ENCODE measurements at places on chromosomes 13 and 19.

DNA sequence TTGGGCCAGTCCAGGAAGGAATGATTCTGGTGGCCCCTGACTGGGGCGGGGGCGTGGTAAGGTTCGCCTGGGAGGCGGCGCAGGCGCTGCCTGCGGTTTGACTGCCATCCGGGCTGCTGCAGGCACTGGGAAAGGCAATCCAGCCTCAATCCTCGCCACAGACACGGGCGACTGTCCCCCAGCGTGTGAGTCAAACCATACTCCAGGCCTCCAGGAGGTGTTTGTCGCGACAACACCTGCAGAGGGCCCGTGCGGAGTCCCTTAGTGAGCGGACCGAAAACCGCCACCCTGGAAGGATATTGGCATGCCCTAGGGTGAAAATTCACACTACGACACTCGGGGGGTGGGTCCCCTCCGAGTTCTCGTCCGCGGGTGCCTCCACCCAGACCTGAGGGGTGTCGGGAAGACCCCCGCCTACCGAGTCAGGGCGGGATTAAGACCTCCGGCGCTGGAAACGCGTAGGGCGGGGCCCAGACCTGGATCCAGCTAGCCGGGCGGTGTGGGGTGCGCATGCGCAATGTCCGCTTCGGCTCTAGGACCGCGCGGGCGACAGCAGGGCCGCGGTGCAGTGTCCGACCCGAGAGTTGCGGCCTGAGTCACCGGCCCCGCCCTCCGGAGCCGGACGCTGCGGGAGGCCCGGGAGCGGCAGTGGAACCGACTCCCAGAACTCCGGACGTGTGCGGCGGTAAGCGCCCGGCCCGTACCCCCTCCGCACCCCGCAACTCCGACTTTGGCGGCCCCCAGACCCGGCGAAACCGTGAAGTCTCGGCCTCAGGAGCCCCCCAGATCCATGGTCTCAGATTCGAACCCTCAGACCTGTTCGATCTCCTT, at the start of gene CAPNS1:
TSS of gene CAPNS1 (plus strand) at position 594 of the 831 bp plus-strand sequence. CDS start 946 bp downstream, outside the sequence.
- peaks cover 78% of the 10 kb centered on the region for H3K36me3 ChIP-seq
- peak within 1 kb of the TSS; percentile 95 for H3K4me3 ChIP-seq
- H3K27me3 ChIP-seq: no peaks in the 10 kb centered on the region
- H3K27ac ChIP-seq: peak within 1 kb of the TSS; percentile 99
- DNase-seq: peak; percentile 99

GRCh38 chr13:92044351-92044750, 645.9 kb downstream of the GPC5 start:
- H3K36me3 ChIP-seq: no peaks in the 10 kb centered on the region
- H3K4me1 ChIP-seq: no peaks in the 10 kb centered on the region
- no peak overlapping the region for H3K4me3 ChIP-seq
- H3K27ac ChIP-seq: no peak overlapping the region
- no peaks in the 10 kb centered on the region for H3K27me3 ChIP-seq

GRCh38 chr19:5407356-5407755, 47.9 kb upstream of the ZNRF4 start:
- no peak overlapping the region for H3K4me3 ChIP-seq
- DNase-seq: peak; percentile 5
- no peaks in the 10 kb centered on the region for H3K36me3 ChIP-seq
- H3K27me3 ChIP-seq: peaks cover 50% of the 10 kb centered on the region
- no peak overlapping the region for H3K27ac ChIP-seq

GRCh38 chr13:74569251-74569650, 435.0 kb upstream of the KLF12 start:
- H3K27me3 ChIP-seq: no peaks in the 10 kb centered on the region
- H3K4me1 ChIP-seq: no peaks in the 10 kb centered on the region
- DNase-seq: no peak
- H3K27ac ChIP-seq: no peak overlapping the region

- peaks cover 48% of the 10 kb centered on the region for H3K27me3 ChIP-seq
- no peak overlapping the region for H3K27ac ChIP-seq
- no peak for DNase-seq
- no peak overlapping the region for H3K4me3 ChIP-seq
- no peaks in the 10 kb centered on the region for H3K4me1 ChIP-seq
Measured at GRCh38 chr19:8663920-8664670, 33.7 kb downstream of the NFILZ start.

- no peaks in the 10 kb centered on the region for H3K36me3 ChIP-seq
- H3K27me3 ChIP-seq: no peaks in the 10 kb centered on the region
- no peak for DNase-seq
- H3K4me3 ChIP-seq: no peak overlapping the region
Measured at GRCh38 chr13:37141011-37141410, 35.5 kb upstream of the CSNK1A1L start.

GRCh38 chr19:46616631-46617322, 8.1 kb downstream of the PTGIR start:
- H3K36me3 ChIP-seq: peaks cover 4% of the 10 kb centered on the region
- no peak overlapping the region for H3K27ac ChIP-seq
- peaks cover 9% of the 10 kb centered on the region for H3K4me1 ChIP-seq
- peaks cover 44% of the 10 kb centered on the region for H3K27me3 ChIP-seq
- no peak overlapping the region for H3K4me3 ChIP-seq

- peak; percentile 61 for DNase-seq
- no peak overlapping the region for H3K27ac ChIP-seq
- no peak overlapping the region for H3K4me3 ChIP-seq
- H3K27me3 ChIP-seq: no peaks in the 10 kb centered on the region
- no peaks in the 10 kb centered on the region for H3K4me1 ChIP-seq
Measured at GRCh38 chr13:112873851-112874750, 94.9 kb upstream of the MCF2L start.

GRCh38 chr19:38838208-38838985, 6.8 kb upstream of the ECH1 start:
- peaks cover 34% of the 10 kb centered on the region for H3K4me1 ChIP-seq
- H3K27ac ChIP-seq: peak overlapping the region; percentile 92
- H3K27me3 ChIP-seq: no peaks in the 10 kb centered on the region
- peaks cover 98% of the 10 kb centered on the region for H3K36me3 ChIP-seq

- peak; percentile 47 for DNase-seq
- H3K4me1 ChIP-seq: peaks cover 22% of the 10 kb centered on the region
- no peak overlapping the region for H3K4me3 ChIP-seq
- H3K27me3 ChIP-seq: no peaks in the 10 kb centered on the region
Measured at GRCh38 chr19:44807162-44807561, 1.7 kb upstream of the BCAM start.

GRCh38 chr13:34878329-34878728, 63.7 kb upstream of the NBEA start:
- no peak for DNase-seq
- no peaks in the 10 kb centered on the region for H3K27me3 ChIP-seq
- H3K4me3 ChIP-seq: no peak overlapping the region
- no peaks in the 10 kb centered on the region for H3K4me1 ChIP-seq

- DNase-seq: peak; percentile 11
- no peak overlapping the region for H3K27ac ChIP-seq
- H3K36me3 ChIP-seq: peaks cover 22% of the 10 kb centered on the region
Measured at GRCh38 chr19:6694147-6694815, 24.3 kb upstream of the TNFSF14 start.

GRCh38 chr19:28301463-28301862, 911.5 kb downstream of the UQCRFS1 start:
- no peaks in the 10 kb centered on the region for H3K27me3 ChIP-seq
- no peak overlapping the region for H3K4me3 ChIP-seq
- no peak for DNase-seq
- no peak overlapping the region for H3K27ac ChIP-seq
- no peaks in the 10 kb centered on the region for H3K36me3 ChIP-seq

GRCh38 chr13:100552755-100553154, 35.8 kb downstream of the GGACT start:
- no peak for DNase-seq
- H3K4me3 ChIP-seq: no peak overlapping the region
- H3K27ac ChIP-seq: no peak overlapping the region
- H3K4me1 ChIP-seq: no peaks in the 10 kb centered on the region
- no peaks in the 10 kb centered on the region for H3K36me3 ChIP-seq
- H3K27me3 ChIP-seq: no peaks in the 10 kb centered on the region

DNA sequence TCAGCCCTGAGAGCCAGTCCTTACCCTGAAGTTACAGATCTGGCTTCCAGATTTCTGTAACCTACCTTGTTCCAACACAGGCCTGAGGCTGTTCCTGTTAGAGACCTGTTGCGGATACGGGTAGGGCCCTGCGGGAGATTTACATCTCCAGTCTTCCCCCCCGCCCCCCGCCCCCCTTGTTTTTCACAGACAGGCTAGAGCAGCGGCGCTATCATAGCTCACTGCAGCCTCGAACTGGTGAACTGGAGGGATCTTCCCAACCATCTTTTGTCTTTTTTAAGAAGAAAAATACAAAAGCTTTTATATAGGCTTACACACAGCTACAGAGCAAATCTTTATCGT, 10.6 kb upstream of the CEACAM21 start:
- no peak for DNase-seq
- no peak overlapping the region for H3K4me3 ChIP-seq
- H3K27me3 ChIP-seq: peaks cover 86% of the 10 kb centered on the region
- H3K27ac ChIP-seq: no peak overlapping the region
- no peaks in the 10 kb centered on the region for H3K4me1 ChIP-seq

DNA sequence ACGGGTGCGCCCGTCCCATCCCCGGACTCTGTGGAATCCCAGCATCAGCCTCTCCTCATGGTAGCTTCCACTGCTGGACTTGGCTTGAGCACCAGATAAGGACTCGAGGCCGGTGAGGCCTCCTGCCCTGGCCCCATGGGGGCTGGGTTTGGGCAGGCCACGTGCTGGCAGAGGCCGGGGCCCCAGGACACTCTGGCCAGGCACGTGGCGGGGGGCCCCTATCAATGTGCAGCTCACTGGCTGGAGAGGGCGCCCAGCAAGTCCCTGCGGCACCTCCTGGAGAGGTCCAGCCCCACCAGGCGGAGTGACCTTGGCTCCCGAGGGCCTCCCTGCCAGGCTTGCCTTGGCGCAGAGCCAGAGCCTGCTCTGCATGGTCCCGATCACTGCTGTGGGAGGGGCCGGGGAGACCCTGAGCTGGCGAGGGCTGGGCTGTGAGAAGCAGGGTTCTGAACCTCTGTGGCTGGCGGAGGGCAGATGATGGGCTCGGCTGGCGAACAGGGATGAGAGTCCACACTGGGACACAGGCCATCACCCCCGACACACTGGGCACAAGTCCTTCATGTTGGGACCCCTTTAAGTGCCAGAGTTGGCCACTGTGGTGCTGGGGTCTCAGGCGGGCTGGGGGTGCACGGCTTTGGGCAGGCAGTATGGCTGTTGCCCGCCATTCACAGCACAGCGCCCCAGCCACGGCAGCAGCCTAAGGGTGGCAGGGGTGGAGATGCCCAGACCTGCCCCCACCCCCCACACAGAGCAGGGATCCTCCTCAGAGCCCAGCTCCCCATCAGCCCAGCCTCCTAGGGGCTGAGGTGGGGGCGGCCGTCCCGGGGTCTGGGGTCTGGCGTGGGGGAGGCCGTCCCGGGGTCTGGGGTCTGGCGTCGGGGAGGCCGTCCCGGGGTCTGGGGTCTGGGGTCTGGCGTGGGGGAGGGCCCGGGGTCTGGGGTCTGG, 19.1 kb downstream of the CEBPG start:
- no peak overlapping the region for H3K4me3 ChIP-seq
- peaks cover 21% of the 10 kb centered on the region for H3K36me3 ChIP-seq
- no peak for DNase-seq
- no peaks in the 10 kb centered on the region for H3K4me1 ChIP-seq
- no peaks in the 10 kb centered on the region for H3K27me3 ChIP-seq
- no peak overlapping the region for H3K27ac ChIP-seq

DNA sequence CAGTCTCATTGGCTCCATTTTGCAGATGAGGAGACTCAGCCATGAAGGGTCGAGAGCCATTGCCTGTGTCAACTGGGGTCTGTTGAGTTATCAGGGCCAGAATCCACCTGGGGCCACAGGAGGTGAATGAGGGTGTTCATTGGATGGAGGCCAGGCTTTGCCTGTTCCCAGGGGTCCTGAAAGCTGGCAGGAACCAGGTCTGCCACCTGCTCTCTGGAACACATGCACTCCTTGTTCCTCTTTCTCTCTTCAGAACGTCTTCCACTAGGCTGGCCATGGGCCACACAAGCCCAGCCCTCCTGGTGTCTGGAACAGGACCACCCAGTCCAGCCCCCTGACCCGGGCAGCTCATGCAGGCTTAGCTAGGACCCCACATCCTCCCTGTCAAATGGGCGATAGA, 21.1 kb downstream of the PPP1R37 start:
- peak overlapping the region; percentile 50 for H3K4me3 ChIP-seq
- no peaks in the 10 kb centered on the region for H3K27me3 ChIP-seq
- H3K27ac ChIP-seq: peak overlapping the region; percentile 62
- peaks cover 59% of the 10 kb centered on the region for H3K4me1 ChIP-seq
- no peak for DNase-seq

- DNase-seq: no peak
- no peak overlapping the region for H3K4me3 ChIP-seq
- H3K27me3 ChIP-seq: peaks cover 41% of the 10 kb centered on the region
- H3K36me3 ChIP-seq: no peaks in the 10 kb centered on the region
Measured at GRCh38 chr19:29504454-29504853, 21.3 kb upstream of the VSTM2B start.

- no peaks in the 10 kb centered on the region for H3K4me1 ChIP-seq
- H3K27ac ChIP-seq: no peak overlapping the region
- H3K27me3 ChIP-seq: no peaks in the 10 kb centered on the region
- H3K4me3 ChIP-seq: no peak overlapping the region
- DNase-seq: no peak
Measured at GRCh38 chr19:31266196-31266595, 83.0 kb downstream of the TSHZ3 start.

GRCh38 chr13:75485286-75486062, 3.5 kb upstream of the TBC1D4 start:
- H3K4me3 ChIP-seq: no peak overlapping the region
- peak overlapping the region; percentile 63 for H3K27ac ChIP-seq
- no peak for DNase-seq
- H3K4me1 ChIP-seq: peaks cover 15% of the 10 kb centered on the region
- no peaks in the 10 kb centered on the region for H3K27me3 ChIP-seq
- peaks cover 16% of the 10 kb centered on the region for H3K36me3 ChIP-seq

- no peak overlapping the region for H3K27ac ChIP-seq
- H3K4me3 ChIP-seq: no peak overlapping the region
- H3K36me3 ChIP-seq: peaks cover 28% of the 10 kb centered on the region
- H3K4me1 ChIP-seq: no peaks in the 10 kb centered on the region
Measured at GRCh38 chr19:1910177-1910576, 5.0 kb downstream of the ADAT3 start.

GRCh38 chr19:43711751-43712355, 4.0 kb upstream of the IRGC start:
- H3K4me1 ChIP-seq: peaks cover 15% of the 10 kb centered on the region
- H3K27me3 ChIP-seq: no peaks in the 10 kb centered on the region
- peaks cover 4% of the 10 kb centered on the region for H3K36me3 ChIP-seq
- peak overlapping the region; percentile 49 for H3K27ac ChIP-seq

GRCh38 chr13:43085545-43085944, 62.2 kb downstream of the DNAJC15 start:
- H3K27ac ChIP-seq: no peak overlapping the region
- H3K4me1 ChIP-seq: no peaks in the 10 kb centered on the region
- no peak for DNase-seq
- H3K36me3 ChIP-seq: no peaks in the 10 kb centered on the region
- no peak overlapping the region for H3K4me3 ChIP-seq

DNA sequence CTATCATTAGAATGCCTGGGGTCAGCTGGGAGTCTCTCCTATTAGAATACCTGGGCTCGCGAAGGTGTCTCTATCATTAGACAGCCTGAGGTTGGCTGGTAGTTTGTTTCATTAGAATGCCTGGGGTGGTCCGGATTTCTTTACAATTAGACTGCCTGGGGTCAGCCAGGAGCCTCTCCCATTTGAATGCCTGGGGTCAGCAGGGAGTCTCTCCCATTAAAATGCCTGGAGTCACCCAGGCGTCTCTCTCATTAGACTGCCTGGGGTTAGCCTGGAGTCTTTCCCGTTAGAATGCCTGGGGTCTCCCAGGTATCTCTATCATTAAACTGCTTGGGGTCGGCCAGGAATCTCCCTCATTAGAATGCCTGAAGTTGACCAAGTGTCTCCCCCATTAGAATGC, 1458.3 kb downstream of the UQCRFS1 start:
- no peaks in the 10 kb centered on the region for H3K27me3 ChIP-seq
- peaks cover 4% of the 10 kb centered on the region for H3K36me3 ChIP-seq
- no peak overlapping the region for H3K4me3 ChIP-seq
- no peak overlapping the region for H3K27ac ChIP-seq

Data from Calu3 (cell line).